Choroid plexus epithelial cell (primary cell): ENCODE measurements at places on chromosomes 7 and 10.
A peak's percentile ranks its signal among the peaks of the same experiment; 100 is the strongest.

- DNase-seq, result no peak
These were observed 67.1 kb downstream of the WDFY4 start for GRCh38 chr10:48751730-48752129.

GRCh38 chr7:126569402-126569801, 683.3 kb downstream of the GRM8 start:
- no peak for DNase-seq

GRCh38 chr7:464454-465401, 54.9 kb downstream of the PDGFA start:
- peak; percentile 82 for DNase-seq

GRCh38 chr10:8158193-8159071, 103.9 kb downstream of the GATA3 start:
- DNase-seq, result no peak

DNA sequence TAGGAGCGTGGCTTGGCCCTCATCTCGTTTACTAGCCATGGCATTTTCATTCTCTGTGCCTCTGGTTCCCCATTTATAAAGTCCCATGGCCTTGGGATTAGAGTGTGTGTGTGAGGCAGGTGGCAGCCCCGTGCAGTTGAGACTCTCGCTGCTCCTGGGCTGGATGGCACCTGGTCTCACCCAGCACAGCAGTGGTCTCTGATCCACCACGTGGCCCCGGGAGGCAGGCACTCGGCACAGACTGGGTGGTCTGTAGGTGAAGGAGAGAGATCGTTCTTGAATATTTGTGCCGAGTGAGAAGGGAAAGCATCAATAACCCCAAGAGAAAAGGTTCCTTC, 50.4 kb downstream of the CALML3 start:
- DNase-seq, result no peak

GRCh38 chr7:104978460-104978859, 35.5 kb upstream of the KMT2E start:
- DNase-seq, result no peak

GRCh38 chr7:123622660-123623386, 21.2 kb downstream of the ASB15 start:
- peak; percentile 32 for DNase-seq

DNA sequence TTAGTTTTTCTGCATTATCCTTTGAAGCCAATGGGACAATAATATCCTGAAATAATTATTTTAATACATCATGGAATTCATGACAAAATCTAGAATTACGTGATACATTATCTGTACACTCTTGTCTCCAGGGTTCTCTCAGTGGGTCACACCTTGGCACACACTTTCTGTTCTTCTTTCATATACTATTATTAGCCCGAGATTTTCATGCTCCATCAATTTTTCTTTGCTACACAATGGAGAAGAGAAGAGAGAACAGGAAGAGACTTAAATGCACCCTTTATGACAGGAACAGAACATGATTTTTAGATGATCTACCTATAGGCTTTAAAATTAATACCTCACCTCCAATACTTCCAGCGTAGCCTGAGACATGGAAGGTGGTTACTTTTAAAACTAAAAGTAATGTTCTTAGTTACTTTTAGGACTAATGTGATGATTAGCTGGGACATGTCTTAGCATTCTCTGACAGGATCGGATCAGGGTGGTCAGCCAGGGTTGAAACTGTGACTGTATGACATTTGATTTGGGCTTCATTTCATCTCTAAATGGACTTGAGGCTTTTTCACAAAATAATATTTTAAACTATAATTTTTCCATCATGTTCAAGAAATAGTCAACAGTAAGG, 148.2 kb upstream of the WNT16 start:
- no peak for DNase-seq

DNA sequence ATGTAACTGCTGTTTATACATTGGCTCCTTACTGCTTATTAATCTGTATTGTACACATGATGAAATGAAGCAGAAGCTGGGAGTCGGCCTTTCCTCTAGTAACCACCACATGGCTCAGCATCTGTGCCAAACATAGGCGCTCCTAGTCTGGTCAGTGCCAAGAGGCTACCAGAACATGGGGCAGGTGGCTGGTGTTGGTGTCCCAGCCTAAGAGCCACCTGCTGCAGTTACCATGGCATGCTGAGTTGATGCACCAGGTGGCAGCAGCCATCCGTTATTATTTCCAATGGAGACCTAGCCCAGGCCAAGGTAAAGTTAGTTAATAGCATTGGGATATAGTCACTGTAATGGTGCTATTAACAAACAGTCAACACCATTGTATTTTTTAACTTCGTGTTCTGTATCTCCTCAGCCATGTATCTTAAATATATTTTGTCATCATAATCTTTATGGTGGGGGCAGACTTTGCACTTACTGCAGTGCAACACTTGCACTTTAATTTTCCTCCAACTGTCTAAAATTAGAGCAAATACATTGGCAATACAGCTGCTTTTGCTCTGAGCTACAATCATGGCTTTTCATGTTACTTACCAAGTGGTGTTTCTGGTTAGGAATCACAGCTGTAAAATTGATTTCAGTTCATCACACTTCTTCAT, 33.1 kb downstream of the HBP1 start:
- peak; percentile 53 for DNase-seq

- DNase-seq, result peak; percentile 66
These were observed 51.4 kb upstream of the DNAJC1 start for GRCh38 chr10:22054961-22055360.

- DNase-seq, result peak; percentile 30
These were observed 64.1 kb downstream of the DOCK1 start for GRCh38 chr10:126969310-126969709.

- peak; percentile 85 for DNase-seq
These were observed 18.3 kb downstream of the FZD9 start for GRCh38 chr7:73451780-73452398.

- no peak for DNase-seq
These were observed 58.3 kb downstream of the VIPR2 start for GRCh38 chr7:159086301-159086925.

DNA sequence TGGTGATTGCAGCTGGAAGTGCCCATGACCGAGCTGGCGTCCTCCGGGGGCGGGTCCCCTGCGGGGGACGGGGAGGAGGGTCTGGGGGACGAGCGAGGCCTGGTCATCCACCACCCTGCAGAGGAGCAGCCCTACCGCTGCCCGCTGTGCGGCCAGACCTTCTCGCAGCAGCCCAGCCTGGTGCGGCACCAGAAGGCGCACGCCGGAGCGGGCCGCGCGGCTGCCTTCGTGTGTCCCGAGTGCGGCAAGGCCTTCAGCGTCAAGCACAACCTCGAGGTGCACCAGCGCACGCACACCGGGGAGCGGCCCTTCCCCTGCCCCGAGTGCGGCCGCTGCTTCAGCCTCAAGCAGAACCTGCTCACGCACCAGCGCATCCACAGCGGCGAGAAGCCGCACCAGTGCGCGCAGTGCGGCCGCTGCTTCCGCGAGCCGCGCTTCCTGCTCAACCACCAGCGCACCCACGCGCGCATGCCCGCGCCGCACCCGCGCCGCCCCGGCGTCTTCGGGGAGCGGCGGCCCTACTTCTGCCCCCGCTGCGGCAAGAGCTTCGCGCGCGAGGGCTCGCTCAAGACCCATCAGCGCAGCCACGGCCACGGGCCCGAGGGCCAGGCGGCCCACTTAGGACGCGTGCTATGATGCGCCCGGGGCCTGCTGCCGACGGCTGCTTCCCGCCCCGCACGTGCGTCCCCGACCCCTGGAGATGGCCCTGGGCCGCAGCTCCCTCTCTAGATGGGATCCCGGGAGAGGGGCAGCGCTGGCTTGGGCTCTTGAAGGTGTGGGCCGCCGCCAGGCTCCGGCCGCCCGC, 28.7 kb downstream of the ZNF775 start:
- no peak for DNase-seq

- peak; percentile 17 for DNase-seq
These were observed 100.2 kb downstream of the ACTR3B start for GRCh38 chr7:152859781-152860191.

- no peak for DNase-seq
These were observed 325.7 kb downstream of the PARD3 start for GRCh38 chr10:34489411-34489810.

DNA sequence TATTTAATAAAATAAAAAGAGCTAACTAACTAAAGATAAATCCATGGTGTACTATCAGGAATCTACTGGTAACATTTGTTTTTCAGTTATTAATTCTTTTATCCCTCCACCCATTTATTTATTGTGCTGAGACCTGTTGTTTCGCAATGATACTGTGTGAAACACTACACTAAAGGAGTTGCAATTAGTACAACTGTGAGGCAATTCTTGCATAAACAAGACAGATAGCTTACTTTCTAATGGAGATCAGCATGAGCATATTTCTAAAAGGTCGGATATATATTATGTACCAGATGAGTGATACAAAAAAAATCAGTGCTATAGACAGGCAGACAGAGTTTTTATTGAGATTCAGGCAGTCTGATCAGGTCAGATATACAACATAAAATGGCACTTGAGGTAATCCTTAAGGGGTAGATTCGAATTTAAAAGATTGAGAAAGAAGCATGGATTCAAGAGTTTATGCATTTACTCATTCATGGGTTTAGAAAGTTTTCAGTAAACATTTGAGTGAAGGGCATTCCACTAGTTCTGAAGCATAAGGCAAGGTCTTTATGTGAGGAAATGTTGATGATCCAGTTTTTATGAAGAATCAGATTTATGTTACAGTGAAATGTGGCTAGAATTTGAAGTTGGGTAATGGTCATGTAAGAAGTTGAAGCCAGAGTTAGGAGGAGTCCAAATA, 147.6 kb downstream of the POLR1F start:
- DNase-seq, result peak; percentile 92

DNA sequence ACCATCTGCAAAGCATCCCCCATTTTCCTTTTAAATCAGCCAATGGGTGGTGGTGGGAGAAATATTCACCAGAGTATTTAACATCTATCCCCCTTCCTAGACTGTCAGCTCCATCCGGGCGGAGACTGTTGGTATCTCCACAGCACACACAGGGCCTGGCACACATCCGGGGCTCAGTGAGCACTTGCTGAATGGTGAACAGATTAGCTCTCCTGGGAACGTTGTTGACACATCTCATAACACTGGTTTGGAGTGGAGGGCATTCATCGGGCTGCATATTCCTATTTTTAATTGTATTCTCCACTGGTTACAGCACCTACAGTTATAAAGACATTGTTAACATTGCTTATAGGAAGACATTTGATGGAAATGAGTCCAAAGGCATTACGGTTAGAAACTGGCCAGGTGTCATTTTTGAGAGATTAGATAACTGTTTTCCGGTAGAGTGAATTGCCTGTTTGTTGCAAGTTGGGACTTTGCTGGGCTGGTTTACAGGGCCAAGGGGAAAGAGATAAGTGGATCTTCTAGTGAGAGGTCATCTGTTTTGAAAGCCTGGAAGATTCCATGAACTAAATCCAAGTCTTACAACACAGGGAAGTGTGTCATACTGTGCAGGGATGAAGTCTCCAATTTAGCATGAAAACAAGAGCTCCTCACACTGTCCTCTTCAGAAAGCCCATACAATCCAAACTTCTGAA, 101.8 kb downstream of the EGFR start:
- DNase-seq, result peak; percentile 68

GRCh38 chr10:35470925-35471315, 134.2 kb upstream of the GJD4 start:
- no peak for DNase-seq

- no peak for DNase-seq
These were observed 101.4 kb downstream of the TBXAS1 start for GRCh38 chr7:139930286-139930965.

- DNase-seq, result no peak
These were observed 162.4 kb downstream of the NRF1 start for GRCh38 chr7:129773871-129774270.

GRCh38 chr10:78904196-78904595, 164.6 kb upstream of the ZMIZ1 start:
- no peak for DNase-seq

DNA sequence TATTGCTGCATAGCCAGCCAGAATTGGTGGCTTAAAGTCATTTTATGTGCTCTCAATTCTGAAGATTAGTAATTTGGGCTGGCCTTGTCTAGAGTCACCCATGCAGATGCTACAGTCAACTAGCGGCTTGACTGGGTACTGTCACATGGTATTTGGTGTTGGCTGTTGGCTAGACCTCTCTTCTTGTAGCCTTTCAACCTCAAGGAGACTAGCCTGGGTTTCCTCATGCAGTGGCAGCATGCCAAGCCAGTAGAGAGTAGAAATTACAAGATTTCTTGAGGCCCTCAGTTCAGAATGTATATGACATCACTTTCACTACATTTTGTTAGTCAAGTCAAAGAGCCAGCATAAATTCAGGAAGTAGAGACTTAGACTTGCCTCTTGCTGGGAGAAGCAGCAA, 3.7 kb upstream of the ZNF800 start:
- DNase-seq, result peak; percentile 45

- DNase-seq, result no peak
These were observed 115.0 kb downstream of the SND1 start for GRCh38 chr7:127766831-127767459.

- peak; percentile 40 for DNase-seq
These were observed 125.7 kb downstream of the BICC1 start for GRCh38 chr10:58638388-58638787.

DNA sequence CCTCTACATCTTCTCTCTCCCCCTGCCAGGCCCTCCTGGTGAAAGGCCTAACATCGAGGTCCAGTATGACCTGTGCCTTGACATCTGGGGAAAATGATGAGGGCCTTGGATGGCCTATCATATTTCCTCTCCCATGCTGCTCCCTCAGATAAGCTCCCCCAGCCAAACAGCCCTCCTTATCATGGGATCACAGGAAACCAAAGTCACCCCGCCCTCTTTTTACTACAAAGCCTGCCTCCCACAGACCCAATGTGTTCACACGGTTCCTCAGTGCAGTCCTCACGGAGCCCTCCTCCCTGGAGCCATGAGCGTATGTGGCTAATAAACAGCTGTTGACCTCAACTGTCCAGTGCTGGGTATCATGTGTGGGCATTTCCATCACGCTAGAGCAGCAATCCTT, 32.0 kb downstream of the C10orf90 start:
- DNase-seq, result no peak

DNA sequence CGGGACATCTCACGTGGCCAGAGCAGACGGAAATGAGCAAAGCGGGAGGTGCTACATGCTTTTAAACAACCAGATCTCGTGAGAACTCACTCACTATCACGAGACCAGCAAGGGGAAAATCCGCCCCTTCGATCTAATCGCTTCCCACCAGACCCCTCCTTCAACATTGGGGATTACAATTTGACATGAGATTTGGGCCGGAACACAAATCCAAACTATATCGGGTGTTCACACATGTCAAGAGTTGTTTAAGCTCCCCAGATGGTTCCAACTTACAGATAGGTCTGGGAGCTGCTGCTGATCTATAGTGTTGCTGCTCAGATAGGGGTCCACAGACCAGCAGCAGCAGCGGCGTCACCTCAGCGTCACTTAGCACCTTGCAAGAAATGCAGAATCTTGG, 194.9 kb downstream of the GPAM start:
- no peak for DNase-seq
